Thoracic aorta (tissue), 2 donors: ENCODE measurements at places on chromosomes 7 and 10. TPM values are rescaled to one million over a fixed set of nuclear protein-coding genes. Genes with fewer than 3 reads are reported as not detected.

- no peak for DNase-seq
- H3K36me3 ChIP-seq, result no peaks in the 10 kb centered on the region
- H3K4me3 ChIP-seq, result peak overlapping the region; percentile 61
These were observed 2.6 kb upstream of the MUC12 start for GRCh38 chr7:100966542-100967291.

The FRMD4A gene
- 81.0 TPM for total RNA-seq

The UTF1 gene
- not detected for total RNA-seq

DNA sequence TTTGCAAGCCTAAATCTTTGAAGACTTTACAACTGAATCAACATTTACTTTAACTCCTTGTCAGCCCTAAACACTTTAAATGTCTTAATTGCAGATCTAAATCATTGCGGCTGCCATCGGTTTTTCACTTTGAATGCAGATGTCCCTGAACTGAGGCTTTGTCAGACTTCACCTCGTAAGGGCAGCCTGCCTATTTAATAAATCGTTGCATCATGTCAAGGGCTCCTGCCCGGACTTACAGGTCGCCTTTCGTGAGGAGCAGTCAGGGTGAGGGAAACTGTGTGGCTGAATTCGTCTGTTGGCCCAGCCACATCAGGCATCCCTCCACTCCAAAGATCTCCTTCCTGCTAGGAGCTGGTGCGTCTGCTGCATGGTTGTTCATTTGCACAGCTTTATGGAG lies 368.2 kb upstream of the NPVF start:
- H3K27ac ChIP-seq, result no peak overlapping the region
- H3K36me3 ChIP-seq, result no peaks in the 10 kb centered on the region
- H3K4me1 ChIP-seq, result peaks cover 15% of the 10 kb centered on the region
- DNase-seq, result no peak
